ENCODE measurements at places on chromosomes 5 and 9. TPM values are rescaled to one million over a fixed set of nuclear protein-coding genes. Genes with fewer than 3 reads are reported as not detected.

GRCh38 chr5:147452165-147452811 is 57.6 kb downstream of the DPYSL3 start:
- no peak overlapping the region for H3K27ac ChIP-seq
- H3K4me3 ChIP-seq = peak overlapping the region; percentile 61
- DNase-seq = no peak
- peaks cover 9% of the 10 kb centered on the region for H3K4me1 ChIP-seq
- H3K36me3 ChIP-seq = no peaks in the 10 kb centered on the region

DNA sequence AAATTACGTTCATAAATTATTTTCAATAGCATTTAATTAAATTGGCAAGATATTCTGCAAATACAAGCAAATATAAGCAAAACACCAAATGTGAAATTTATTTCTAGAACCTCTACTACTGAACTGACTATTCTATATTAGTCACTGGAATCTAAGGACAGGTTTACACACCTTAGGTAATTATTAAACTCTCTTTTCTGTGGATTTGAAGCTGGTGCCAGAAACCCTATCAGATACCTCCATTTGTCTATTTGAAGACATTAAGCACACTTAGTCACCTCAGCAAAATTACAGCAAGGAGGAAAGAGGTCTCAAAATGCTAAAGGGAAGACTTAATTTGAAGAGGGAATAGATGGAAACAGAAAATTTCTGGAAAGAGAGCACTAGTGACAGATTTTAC is 83.4 kb downstream of the CPLANE1 start:
- H3K27ac ChIP-seq = no peak overlapping the region
- DNase-seq = no peak
- no peak overlapping the region for H3K4me3 ChIP-seq
- H3K4me1 ChIP-seq = no peaks in the 10 kb centered on the region

TTC16 gene
- total RNA-seq = 4.0 TPM

TEX48 gene
- total RNA-seq = not detected

PTGDS gene
- 159 TPM for total RNA-seq

SLC25A2 gene
- total RNA-seq = 0.17 TPM

DNA sequence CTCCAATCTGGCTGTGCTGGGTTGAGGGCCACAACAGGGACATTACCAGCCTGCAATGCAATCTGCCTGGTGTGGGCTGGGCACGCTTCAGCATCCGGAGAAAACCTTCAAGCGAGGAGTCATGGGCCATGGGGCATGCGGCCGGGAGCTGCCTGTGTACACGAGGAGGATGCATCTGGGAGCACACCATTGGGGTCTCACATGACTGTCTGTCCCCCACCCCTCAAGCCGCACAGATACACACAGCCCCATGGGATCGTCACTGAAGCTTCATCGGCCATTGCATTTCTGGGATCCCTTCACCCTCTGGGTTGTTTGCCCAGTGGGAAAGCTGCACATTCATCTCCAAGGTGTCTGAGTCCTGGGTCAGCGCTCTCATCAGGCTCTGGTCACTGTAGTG is 9.9 kb downstream of the LCN1 start:
- H3K36me3 ChIP-seq = no peaks in the 10 kb centered on the region
- no peaks in the 10 kb centered on the region for H3K4me1 ChIP-seq
- H3K27me3 ChIP-seq = no peaks in the 10 kb centered on the region
- no peak for DNase-seq
- H3K27ac ChIP-seq = no peak overlapping the region

GRCh38 chr5:131387255-131387654 is 123.4 kb downstream of the CDC42SE2 start:
- no peak for DNase-seq
- no peak overlapping the region for H3K27ac ChIP-seq
- H3K4me1 ChIP-seq = no peaks in the 10 kb centered on the region
- H3K27me3 ChIP-seq = no peaks in the 10 kb centered on the region

DNA sequence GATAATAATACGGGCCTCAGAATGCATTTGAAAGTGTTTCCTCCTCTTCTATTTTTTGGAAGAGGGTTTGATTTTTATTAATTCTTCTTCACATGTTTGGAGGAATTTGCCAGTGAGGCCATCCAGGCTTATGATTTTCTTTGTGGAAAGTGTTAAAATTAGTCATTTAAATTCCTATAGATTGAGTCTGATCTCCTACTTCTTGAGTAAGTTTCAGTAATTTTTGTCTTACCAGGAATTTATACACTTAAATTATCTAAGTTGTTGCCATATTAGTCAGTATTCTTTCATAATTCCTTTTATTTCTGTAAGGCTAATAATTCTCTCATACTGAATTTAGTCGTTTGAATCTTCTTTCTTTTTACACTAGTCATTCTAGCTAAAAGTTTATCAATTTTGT is 25.2 kb upstream of the HAPLN1 start:
- H3K36me3 ChIP-seq = no peaks in the 10 kb centered on the region
- H3K4me3 ChIP-seq = no peak overlapping the region
- no peaks in the 10 kb centered on the region for H3K27me3 ChIP-seq
- no peaks in the 10 kb centered on the region for H3K4me1 ChIP-seq
- no peak for DNase-seq

DNA sequence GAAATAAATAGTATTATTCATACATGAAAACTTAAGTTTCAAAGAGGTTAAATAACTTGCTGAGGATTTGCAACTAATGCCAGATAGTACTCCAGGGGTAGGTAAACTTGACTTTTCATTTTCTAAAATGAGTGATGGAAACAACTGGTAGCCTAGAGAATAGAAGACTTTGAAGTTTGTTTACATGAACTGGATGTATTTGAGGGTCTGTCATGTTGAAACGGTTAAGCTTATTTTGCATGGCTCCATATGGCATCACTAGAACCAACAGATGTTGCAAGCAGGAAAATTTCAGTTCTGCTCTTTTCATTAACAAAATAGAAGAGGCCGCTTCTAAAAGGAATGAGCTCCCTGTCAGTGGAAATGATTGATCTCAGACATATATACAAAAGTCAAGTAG is 105.1 kb upstream of the SGCD start:
- no peaks in the 10 kb centered on the region for H3K4me1 ChIP-seq
- DNase-seq = peak; percentile 11
- no peaks in the 10 kb centered on the region for H3K36me3 ChIP-seq
- H3K4me3 ChIP-seq = no peak overlapping the region

DNA sequence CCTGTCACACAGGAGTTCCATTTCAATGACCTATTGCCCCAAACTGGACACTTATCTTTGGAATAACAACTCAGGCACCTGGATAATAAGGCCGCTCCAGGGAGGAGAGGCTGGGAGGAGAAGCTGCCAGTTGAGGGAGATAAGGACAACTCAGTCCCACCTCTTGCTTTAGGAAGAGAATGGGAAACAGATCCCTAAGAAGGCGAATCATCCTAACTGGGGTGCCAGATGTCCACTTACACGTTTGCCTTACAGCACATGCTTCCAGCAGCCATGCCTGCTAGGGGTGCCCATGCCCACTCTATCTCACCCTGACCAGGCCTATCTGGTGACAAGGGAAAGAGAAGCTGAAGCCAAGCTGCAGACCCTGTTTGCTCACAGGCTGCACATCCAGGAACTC is 6.5 kb downstream of the HK3 start:
- H3K36me3 ChIP-seq = no peaks in the 10 kb centered on the region
- no peaks in the 10 kb centered on the region for H3K27me3 ChIP-seq
- H3K4me3 ChIP-seq = no peak overlapping the region
- DNase-seq = no peak
- H3K27ac ChIP-seq = no peak overlapping the region
- H3K4me1 ChIP-seq = peaks cover 5% of the 10 kb centered on the region

- no peak for DNase-seq
- H3K4me3 ChIP-seq = no peak overlapping the region
- H3K27me3 ChIP-seq = no peaks in the 10 kb centered on the region
- H3K36me3 ChIP-seq = no peaks in the 10 kb centered on the region
- no peaks in the 10 kb centered on the region for H3K4me1 ChIP-seq
These were observed 40.5 kb upstream of the ANGPTL2 start for GRCh38 chr9:127162864-127163365.

DNA sequence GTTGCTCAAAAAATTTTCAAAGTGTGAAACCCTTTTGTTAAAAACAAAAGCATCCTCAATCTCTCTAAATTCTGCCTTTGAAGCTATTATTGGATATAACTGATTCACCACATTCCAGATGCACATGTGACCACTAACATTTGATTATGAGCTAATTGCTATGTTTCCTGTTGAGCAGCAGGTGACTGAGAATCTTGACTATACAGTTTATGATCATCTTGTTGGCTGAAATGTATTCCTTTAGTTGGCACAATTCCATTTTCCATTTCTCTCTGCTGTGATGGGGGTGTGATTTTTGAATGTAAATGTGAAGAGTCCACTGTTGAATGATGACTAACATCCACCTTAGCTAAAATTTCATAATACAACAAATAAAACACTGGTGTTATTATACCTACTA is 10.7 kb downstream of the LYSMD3 start:
- H3K27ac ChIP-seq = no peak overlapping the region
- peaks cover 7% of the 10 kb centered on the region for H3K36me3 ChIP-seq
- H3K27me3 ChIP-seq = no peaks in the 10 kb centered on the region
- no peak overlapping the region for H3K4me3 ChIP-seq

DNA sequence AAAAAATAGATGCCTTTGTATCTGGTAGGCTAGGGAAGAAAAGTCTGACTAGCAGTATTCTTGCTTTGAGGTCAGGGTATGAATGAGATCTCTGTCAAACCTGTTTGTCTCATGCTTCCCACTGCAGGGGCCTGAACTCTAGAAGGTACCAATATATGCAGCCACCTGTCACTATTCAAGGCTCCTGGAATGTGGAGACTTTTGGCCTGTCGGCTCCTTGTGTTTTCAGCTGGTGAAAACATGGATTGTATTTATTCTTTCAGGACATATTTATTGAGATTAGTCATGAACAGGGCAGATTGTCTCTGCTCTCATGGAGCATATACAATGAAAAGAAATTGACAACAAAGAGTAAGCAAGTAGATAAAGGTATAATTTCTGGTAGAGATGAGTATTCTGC is 255.8 kb downstream of the ARHGAP26 start:
- H3K36me3 ChIP-seq = no peaks in the 10 kb centered on the region
- no peak for DNase-seq
- no peak overlapping the region for H3K4me3 ChIP-seq
- no peaks in the 10 kb centered on the region for H3K27me3 ChIP-seq
- H3K27ac ChIP-seq = no peak overlapping the region

DNA sequence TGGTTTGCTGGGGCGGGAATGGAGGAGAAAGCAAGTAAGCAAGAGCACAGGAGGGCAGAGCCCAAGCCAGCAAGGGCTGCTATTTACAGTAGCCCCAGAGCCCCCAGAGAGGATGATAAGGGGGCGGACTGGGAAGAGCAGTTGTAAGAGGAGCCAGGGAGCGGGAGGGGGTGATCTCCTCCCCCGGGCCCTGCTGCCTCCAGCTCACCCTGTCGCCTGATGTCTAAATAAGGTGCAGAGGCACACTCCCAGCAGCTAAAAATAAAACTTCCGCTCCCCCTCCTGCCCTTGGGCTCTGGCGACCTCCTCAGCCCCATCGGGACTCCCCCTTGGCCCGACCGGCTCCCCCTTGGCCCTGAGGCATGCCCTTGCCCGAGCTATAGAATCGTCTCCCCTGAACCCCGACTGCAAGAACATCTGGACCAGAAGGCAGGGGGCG is 14.4 kb upstream of the CCDC69 start:
- no peak overlapping the region for H3K4me3 ChIP-seq
- no peaks in the 10 kb centered on the region for H3K4me1 ChIP-seq
- peak overlapping the region; percentile 83 for H3K27ac ChIP-seq
- H3K36me3 ChIP-seq = no peaks in the 10 kb centered on the region
- no peak for DNase-seq

CYLC2 gene
- total RNA-seq = not detected

IL9 gene
- total RNA-seq = not detected

PCDHB14 gene
- 2.8 TPM for total RNA-seq

GRCh38 chr9:133144142-133144903 is 19.4 kb downstream of the GBGT1 start:
- H3K36me3 ChIP-seq = no peaks in the 10 kb centered on the region
- H3K4me3 ChIP-seq = no peak overlapping the region
- peak overlapping the region; percentile 54 for H3K27ac ChIP-seq

EQTN gene
- 1.5 TPM for total RNA-seq

C7 gene
- 165 TPM for total RNA-seq

TAF11L10 gene
- total RNA-seq = not detected

GRCh38 chr9:131178382-131178781 is 53.0 kb downstream of the NUP214 start:
- H3K4me3 ChIP-seq = no peak overlapping the region
- H3K27me3 ChIP-seq = no peaks in the 10 kb centered on the region
- peak; percentile 60 for DNase-seq
- H3K36me3 ChIP-seq = peaks cover 16% of the 10 kb centered on the region
- no peak overlapping the region for H3K27ac ChIP-seq
- no peaks in the 10 kb centered on the region for H3K4me1 ChIP-seq

- no peak overlapping the region for H3K27ac ChIP-seq
- H3K36me3 ChIP-seq = no peaks in the 10 kb centered on the region
- no peaks in the 10 kb centered on the region for H3K4me1 ChIP-seq
- H3K27me3 ChIP-seq = no peaks in the 10 kb centered on the region
These were observed 10.1 kb downstream of the ROR2 start for GRCh38 chr9:91939978-91940377.

- no peak overlapping the region for H3K4me3 ChIP-seq
- no peak for DNase-seq
- H3K4me1 ChIP-seq = no peaks in the 10 kb centered on the region
- H3K36me3 ChIP-seq = no peaks in the 10 kb centered on the region
These were observed 312.9 kb upstream of the RGMB start for GRCh38 chr5:98460536-98460935.

DNA sequence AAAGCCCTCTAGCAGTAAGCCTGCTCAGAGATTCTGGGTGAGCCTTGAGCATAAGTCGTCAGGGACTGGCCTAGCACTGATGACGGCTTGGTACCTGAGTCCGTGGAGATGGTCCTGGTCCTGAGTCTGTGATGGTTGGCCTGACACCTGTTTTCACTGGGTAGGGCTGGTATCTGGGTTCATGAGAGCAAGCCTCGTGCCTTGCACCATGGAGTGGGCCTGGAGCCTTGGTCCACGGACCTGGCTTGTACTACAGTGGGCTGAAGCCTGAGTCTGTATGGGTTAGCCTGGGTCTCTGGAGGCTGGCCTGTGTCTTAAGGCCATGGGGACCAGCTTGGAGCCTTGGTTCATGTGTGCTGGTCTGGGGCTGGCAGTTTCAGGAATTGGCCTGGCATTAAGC is 310.3 kb upstream of the ISL1 start:
- no peaks in the 10 kb centered on the region for H3K4me1 ChIP-seq
- no peak overlapping the region for H3K27ac ChIP-seq
- no peaks in the 10 kb centered on the region for H3K36me3 ChIP-seq
- DNase-seq = no peak

BARHL1 gene
- not detected for total RNA-seq

C5orf58 gene
- not detected for total RNA-seq

- no peaks in the 10 kb centered on the region for H3K36me3 ChIP-seq
- peaks cover 32% of the 10 kb centered on the region for H3K4me1 ChIP-seq
- peak within 1 kb of the TSS; percentile 88 for H3K4me3 ChIP-seq
- no peaks in the 10 kb centered on the region for H3K27me3 ChIP-seq
These were observed at the start of gene PHF2 for GRCh38 chr9:93576258-93577077. Gene PHF2, plus strand, starts transcription at chr9:93576584. Its CDS starts 190 bp downstream, at chr9:93576774.

STING1 gene
- total RNA-seq = 204 TPM

DNA sequence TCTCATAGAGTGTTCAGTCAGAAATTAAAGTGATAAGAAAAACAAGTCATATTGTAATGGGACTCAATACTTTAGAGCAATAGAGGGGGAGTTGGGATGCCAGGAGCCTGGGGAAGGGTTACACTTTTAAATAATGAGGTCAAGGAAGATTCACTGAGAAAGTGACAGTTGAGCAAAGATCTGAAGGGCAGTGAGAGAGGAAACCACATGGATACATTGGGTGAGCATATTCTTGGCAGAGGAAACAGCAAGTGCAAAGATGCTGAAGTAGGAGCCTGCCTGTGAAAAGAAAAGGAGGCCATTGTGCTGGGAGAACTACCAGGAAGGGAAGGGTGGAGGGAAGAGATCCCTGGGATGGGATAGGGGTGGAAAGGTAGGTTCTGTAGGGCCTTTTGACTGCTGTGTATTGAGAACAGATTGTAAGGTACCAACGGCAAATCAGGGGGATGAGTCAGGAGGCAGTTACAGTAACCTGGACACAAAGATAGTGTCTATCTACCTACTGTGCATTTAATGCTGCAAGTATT is 79.4 kb downstream of the PAM start:
- no peaks in the 10 kb centered on the region for H3K4me1 ChIP-seq
- H3K27ac ChIP-seq = no peak overlapping the region

Measured in lung (tissue), 17 donors.